ENCODE measurements at places on chromosomes 2 and 18.

DNA sequence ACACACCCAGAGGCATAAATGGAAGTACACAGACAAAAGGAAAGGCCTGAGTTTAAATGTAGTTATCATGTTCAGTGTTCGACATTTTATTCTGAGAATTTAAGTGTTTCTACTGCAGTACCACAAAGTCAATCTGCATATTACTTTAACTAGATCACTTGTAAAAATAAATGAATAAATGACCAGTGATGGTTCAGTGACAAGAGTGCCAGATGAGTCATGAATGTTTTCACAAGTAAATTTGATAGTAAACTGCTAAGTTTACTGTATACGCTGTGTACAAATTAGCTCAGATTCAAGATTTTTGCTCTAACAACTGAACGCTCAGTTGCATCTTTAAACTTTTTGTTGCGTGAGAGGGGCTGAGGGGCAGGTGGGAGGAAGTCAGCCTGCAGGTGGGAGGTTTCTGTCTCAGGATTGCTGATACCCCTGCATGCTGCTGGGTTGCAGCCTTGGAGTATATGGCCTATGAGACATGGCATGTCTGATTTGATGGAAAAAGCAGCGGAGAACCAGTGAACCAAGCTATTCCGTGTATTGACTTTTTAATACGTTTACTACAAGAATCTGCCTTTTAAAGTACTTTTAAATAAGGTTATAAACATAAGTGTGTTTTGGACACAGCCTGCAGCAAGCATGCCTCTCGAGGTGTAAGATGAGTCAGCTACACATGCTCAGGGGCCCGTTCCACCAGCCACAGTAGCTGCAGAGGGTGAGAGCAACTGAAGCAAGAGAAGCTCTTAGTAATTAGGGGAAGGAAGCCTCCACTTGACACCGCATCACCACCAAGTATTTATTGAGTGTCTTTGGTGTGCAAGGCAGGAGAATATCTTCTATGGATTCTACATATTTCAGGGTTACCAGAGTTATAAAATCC is 245.1 kb downstream of the NEDD4L start:
- no peak for DNase-seq

GRCh38 chr2:68726100-68726499 is 8.5 kb upstream of the ARHGAP25 start:
- DNase-seq = no peak

- DNase-seq = no peak
Observed at GRCh38 chr2:224819075-224819474, 102.9 kb upstream of the CCDC195 start.

DNA sequence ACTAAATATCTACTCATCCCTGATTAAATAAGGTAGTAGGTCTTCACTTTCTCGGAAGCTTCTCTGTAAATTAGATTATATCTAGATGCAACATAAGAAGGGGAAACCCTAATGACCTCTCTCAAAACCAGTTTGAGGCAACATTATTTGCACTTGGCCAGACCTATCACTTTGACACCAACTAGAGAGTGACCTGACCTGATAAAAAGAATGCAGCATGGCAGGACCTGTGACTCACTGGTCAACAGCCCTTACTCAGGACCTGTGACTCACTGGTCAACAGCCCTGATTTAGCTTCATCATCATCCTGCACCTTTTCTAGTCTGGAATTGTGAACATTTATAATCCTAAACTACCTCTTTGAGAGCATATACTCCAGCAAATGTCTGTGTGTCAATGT is 1957.7 kb upstream of the CELF4 start:
- no peak for DNase-seq

DNA sequence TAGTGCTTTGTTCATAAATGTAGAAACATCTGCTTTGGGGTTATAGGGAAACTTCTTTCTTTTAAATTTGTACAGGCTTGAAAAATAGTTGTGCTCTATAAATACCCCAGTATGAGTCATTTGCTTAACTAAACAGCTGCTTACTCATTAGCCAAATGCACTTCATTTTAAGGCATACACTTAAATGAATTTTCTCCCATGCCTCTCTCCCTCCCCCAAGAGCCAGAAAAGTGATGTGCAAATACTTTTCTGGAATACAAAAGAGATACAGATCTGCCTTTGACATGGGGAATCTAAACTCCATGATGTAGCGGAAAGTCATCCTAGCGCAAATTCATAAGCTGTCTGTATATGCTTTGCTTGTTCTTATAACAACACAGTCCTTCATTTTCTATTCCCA is 469.4 kb downstream of the DLGAP1 start:
- no peak for DNase-seq

DNA sequence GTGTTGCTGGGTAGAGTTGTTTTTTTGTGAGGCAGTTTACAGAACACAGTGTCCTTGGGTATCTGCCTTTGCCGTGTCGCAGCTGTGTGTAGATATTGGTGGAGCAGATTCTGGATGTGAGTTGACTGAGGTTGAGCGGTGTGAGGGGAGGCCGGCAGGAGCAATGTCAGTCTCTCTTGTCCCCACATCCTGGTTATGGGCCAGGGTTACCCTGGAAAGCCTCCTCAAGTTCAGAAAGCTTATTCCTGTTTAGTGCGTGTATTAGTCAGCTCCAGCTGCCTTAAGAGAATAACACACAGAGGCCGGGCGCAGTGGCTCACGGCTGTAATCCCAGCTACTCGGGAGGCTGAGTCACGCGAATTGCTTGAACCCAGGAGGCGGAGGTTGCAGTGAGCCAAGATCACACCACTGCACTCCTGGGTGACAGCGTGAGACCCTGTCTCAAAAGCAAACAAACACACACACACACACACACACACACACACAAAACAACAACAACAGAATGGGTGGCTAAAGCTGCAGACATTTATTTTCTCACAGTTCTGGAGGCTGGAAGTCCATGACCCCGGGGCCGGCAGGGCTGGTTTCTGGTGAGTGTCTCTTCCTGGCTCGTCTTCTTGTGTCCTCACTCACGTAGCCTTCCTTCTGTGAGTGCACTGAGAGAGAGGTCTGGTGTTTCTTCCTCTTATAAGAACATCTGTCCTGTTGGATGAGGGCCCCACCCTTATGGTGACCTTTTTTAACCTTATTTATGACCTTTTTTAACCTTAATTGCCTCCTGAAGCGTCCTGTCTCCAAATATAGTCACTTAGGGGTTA is 5.1 kb downstream of the NCK2 start:
- no peak for DNase-seq

GRCh38 chr2:21392649-21393048 is 268.9 kb downstream of the TDRD15 start:
- no peak for DNase-seq

DNA sequence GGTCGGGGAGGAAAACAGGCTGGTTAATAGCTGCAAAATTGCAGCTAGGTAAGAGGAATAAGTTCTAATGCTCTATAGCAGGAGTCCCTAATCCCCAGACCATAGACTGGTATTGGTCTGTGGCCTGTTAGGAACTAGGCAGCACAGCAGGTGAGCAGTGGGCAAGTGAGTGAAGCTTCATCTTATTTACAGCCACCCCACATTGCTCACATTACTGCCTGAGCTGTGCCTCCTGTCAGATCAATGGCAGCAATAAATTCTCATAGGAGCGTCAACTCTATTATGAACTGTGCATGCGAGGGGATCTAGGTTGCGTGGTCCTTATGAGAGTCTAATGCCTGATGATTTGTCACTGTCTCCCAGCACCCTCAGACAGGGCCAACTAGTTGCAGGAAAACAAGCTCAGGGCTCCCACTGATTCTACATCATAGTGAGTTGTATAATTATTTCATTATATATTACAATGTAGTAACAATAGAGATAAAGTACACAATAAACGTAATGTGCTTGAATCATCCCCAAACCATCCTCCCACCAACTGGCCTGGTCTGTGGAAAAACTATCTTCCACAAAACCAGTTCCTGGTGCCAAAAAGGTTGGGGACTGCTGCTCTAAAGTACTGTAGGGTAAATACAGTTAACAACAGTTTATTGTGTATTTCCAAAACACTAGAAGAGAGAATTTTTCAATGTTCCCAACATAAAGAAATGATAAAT is 91.7 kb upstream of the TFCP2L1 start:
- DNase-seq = no peak

GRCh38 chr2:121099329-121100290 is 185.4 kb downstream of the TFCP2L1 start:
- peak; percentile 71 for DNase-seq

DNA sequence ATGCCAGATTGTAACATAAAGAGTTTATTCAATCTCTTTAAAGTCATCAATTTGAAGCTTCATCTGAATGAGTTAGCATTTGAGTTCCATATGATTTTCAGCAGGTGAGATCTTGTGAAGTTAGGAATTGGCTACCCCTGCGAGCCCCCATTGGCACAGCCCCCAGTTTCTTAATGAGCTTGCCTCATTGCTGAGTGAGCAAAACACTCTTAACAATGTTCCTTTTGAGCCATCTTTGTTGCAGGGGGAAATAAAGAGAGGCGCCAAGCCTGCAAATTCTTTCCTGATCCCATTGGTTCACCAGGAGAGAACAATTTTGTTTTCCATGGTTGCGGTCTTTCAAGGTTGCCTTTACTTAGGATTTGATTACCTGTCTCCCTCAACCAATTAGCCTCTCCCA is 18.7 kb downstream of the DPP10 start:
- no peak for DNase-seq

GRCh38 chr18:59621027-59621426 is 76.2 kb downstream of the CCBE1 start:
- DNase-seq = no peak

DNA sequence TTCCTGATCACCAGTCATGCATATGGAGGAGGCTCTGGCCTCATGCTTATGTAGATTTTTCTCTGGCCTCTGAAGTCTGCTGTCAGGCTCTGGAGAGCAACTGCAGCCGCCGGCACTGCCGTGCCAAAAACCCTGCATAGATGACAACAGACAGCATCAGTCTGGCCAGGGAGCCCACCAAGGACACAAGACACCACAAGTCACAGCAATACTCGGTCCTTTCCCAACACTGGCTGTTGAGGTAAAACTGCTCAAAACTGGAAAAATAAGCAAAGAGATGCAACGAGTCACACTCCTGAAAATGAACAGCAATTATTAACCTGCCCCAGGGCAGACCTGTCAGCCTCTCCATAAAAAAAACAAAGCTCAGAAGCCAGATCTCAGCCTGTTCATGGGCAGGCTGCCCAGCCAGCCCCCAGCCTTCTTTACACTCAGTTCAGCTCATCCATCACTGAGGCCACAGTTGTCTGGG is 186.0 kb upstream of the RAB6C start:
- no peak for DNase-seq

- no peak for DNase-seq
Observed at GRCh38 chr2:241121008-241121407, 18.9 kb upstream of the MTERF4 start.

GRCh38 chr2:95836151-95836550 is 155.5 kb downstream of the ANKRD36C start:
- no peak for DNase-seq

- no peak for DNase-seq
Observed at GRCh38 chr2:19288291-19288690, 70.1 kb downstream of the OSR1 start.

DNA sequence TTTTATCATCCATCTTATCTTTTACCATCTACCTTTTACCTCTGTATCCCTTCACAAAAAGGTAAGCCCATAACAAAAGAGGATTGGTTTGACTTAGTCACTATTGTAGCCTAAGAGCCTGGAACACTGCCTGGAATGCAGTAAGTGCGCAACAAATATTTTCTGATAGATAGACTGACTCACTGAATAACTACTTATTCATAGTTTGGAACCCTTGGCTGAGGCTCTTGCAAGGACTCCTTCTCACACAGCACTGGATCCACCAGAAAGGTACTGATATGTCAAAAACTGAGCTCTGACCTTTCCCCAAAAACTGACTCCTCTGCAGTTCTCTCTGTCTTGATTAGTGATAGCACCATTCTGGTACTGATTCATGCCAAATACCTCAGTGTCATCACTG is 426.7 kb downstream of the SETBP1 start:
- DNase-seq = no peak

GRCh38 chr2:195612611-195613495 is 44.2 kb upstream of the SLC39A10 start:
- peak; percentile 79 for DNase-seq

DNA sequence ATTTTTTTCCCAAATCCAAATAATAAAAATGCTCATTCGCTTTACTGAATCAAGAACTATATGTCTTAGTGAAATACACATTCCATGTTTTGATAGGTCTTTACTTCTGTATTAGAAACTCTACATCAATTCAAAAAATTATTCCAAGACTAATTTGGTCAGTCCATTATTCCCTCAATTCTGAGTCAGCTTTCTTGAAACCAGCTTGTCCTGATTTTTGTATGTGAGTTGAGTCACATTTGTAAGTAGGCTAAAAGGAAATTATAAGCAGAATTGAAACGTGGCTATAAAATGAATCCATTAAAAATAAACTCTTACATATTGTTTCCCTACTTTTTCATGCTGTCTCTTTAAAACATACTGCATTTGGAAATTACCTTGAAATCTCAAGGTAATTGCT is 113.0 kb downstream of the DNER start:
- DNase-seq = no peak

GRCh38 chr2:140027966-140028365 is 1247.8 kb upstream of the NXPH2 start:
- no peak for DNase-seq

- no peak for DNase-seq
Observed at GRCh38 chr18:61734396-61734795, 158.4 kb downstream of the RNF152 start.

- DNase-seq = no peak
Observed at GRCh38 chr2:171794918-171795317, 99.1 kb downstream of the SLC25A12 start.

DNA sequence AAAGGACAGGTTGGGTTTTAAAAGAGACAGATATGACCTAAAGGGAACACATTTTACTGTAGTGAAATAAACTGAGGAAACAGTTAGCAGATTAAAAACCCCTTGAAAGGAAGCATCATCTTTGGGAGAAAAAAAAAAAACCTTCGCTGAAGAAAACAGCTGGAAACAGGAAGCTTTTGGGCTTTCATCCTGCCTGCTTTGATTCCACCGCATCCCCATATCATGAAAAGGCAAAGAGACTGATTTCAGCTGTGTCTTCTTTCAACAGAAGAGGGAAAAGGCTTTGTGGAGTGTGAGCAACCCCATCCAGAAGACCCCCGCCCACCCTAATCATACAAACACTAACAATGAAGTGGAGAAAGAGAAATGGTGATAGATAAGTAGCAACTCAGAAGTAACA is 86.4 kb downstream of the TCF4 start:
- no peak for DNase-seq

- DNase-seq = no peak
Observed at GRCh38 chr2:200732866-200733265, 78.8 kb upstream of the BZW1 start.

GRCh38 chr2:138071720-138072719 is 107.7 kb downstream of the HNMT start:
- no peak for DNase-seq

DNA sequence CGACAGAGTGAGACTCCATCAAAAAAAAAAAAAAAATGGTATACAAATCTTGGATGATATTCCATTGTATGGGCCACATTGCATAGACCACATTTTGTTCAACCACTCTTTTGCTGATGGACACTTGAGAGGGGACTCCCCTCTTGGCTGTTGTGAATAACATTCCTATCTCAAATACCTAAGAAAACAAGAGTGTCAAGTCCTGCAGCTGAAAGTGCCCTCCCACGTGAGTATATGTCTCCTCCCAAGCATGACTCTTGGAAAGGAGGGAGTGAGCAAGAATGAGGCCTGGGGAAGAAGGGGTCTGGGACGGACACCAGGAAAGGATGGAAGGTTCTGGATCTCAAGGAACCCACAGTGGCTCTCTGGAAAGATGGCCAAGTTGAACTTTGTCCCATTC is 36.0 kb upstream of the NPAS2 start:
- DNase-seq = no peak

All from H9 (cell line).